ENCODE measurements at places on chromosomes 7 and 10.

GRCh38 chr10:6292741-6293151 lies 90.0 kb downstream of the PFKFB3 start:
- no peak for DNase-seq

- peak; percentile 99 for DNase-seq
These were observed at the start of gene GHITM for GRCh38 chr10:84139126-84140035. Gene GHITM (plus strand): TSS chr10:84139509. CDS start chr10:84141501, 1,992 bp downstream.

DNA sequence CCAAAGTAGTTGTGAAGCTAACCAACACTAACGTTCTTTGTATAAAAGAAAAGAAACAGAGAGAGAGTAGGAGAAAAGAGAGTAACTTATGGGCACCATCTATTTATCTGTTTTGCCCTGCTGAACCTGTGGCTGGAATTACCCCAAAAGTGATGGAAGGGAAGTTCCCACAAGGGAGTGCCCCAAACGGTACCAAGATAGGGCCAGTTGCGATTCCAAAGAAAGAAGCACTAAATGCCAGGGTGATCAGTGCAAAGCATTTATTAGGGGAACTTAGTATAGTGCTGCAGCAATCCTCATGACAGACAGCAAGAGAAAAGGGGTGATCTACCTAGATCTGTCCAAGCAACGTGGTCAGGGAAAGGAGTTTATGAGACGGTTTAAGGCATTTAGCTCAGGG lies 190.2 kb downstream of the SORCS3 start:
- DNase-seq = no peak

GRCh38 chr7:30165590-30165989 lies 30.8 kb downstream of the MTURN start:
- DNase-seq = no peak

DNA sequence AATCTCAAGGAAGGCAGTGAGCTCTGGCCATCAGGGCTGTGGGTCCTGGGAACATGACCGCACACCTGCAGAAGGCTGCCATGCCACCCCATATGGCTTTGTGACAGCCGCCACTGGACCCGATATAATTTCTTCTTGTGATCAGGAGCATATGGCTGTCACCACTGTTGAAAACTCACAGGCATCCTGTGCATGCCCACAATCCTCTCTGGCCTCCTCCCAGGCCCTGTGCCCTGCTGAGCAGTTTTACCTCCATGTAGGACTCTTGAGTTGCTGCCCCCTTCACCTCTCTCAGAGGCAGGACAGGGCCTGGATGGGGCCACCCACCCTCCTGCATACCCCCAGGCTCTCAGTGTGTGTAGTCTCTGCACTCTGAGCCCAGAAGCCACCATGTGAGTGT lies 391.9 kb upstream of the AKR1E2 start:
- no peak for DNase-seq

GRCh38 chr10:70055550-70055949 lies 2.9 kb downstream of the MACROH2A2 start:
- DNase-seq = no peak

- DNase-seq = no peak
These were observed 46.2 kb downstream of the TMEM60 start for GRCh38 chr7:77752016-77752415.

GRCh38 chr10:104127411-104127810 lies 5.4 kb downstream of the SFR1 start:
- no peak for DNase-seq

GRCh38 chr10:16853201-16853600 lies 36.0 kb upstream of the RSU1 start:
- DNase-seq = no peak

DNA sequence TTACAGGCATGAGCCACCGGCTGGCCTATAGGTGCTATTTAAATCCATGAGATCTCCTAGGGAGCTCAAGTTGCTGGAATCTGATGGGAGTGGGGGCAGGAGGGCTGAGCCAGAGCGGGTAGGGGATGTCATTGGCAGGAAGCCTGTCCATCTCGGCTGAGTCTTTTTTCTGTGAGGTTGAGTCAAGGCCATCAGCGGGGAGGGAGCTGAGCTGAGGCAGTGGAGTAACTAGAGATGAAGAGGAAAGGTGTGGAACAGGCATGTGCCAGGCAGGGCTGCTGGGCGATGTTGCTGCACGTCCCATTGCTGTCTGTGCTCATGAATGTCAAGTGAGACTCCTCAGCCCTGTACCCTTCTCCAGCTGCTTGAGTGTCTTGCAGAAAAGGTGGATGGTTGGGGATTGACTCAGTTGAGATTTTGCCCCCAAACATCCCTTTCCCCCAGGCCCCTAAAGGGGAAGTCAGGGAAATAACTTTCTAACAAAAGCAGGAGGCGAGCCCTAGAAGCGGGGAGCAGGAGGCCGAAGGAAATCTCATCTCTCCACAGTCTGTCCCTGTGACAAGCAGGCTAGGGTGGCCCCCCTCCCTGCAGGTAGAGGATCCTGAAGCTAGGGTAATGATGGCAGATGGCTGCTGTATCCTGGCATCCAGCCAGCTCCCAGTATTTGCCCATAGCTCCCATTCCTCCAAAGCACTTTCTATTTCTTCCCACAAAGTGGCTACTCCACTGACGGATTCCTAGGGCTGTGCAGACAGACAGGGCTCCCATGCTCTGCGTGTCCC lies 5.4 kb downstream of the ATP6V1F start:
- no peak for DNase-seq

DNA sequence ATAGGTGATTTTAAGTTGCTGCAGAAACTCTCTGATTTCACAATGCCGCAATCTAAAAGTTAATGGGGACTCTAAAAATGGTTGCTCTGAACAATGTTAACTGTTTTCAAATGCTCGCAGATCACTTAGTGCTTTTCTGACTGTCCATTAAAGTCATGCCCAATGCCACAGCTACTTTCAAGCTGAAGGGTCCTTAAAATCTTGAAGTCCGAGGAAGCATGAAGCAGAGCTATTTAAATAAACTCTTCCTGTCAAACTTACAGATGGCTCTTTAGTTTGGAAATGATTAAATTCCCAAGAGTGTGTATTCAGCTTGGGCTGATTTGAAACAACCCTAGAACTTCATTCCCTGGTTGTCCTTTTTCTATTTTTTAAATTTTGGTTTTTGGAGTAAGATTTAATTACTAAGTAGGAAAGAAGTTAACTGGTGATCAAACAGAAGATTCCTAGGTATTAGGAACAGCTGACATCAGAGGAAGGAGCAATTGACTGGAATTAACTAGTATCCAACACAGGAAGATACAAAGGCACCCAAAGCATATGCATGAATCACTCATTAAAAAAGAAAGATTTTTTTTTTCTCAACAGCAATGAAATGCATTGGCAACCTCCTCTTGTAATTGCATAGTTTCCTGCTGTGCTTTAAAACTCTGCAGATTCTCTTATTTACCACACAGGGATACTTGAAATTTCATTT lies 105.1 kb downstream of the NRP1 start:
- DNase-seq = no peak

GRCh38 chr7:42457663-42458062 lies 220.7 kb upstream of the GLI3 start:
- no peak for DNase-seq

DNA sequence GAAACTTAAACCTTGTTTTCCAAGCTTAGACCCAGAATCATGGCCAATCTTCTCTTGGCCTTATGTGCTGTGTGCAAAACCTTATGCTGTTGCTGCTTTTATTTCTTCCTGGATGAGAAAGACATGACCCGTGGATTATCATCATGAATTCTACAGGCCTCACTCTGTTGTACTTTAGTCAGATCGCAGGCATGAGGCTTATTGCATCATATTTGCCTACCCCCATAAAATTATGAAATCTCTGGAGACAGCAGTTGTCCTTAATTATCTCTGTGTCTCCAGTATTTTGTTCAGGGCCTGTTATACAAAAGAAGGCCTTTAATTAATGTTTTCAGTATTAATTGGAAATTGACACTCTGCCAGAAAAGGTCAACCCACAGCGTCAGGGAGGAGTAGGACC lies 71.6 kb downstream of the PLCE1 start:
- DNase-seq = no peak
